SJCRH30 (cell line): ENCODE measurements at places on chromosomes 2 and 18.

GRCh38 chr18:76972846-76973519 is 150.6 kb downstream of the ZNF236 start:
- DNase-seq = no peak

GRCh38 chr2:186099826-186100225 is 361.2 kb downstream of the FSIP2 start:
- no peak for DNase-seq

- peak; percentile 29 for DNase-seq
These were observed 162.7 kb upstream of the NT5C1B start for GRCh38 chr2:18752022-18752493.

- DNase-seq = no peak
These were observed 202.5 kb upstream of the SLC8A1 start for GRCh38 chr2:40654346-40654745.

- DNase-seq = no peak
These were observed 379.1 kb upstream of the FIGN start for GRCh38 chr2:164114937-164115336.

GRCh38 chr18:80228051-80228848 is 19.1 kb downstream of the PARD6G start:
- no peak for DNase-seq

- DNase-seq = no peak
These were observed 45.8 kb upstream of the PDK1 start for GRCh38 chr2:172510088-172510487.

- DNase-seq = no peak
These were observed 30.2 kb downstream of the PKP4 start for GRCh38 chr2:158486970-158487325.

DNA sequence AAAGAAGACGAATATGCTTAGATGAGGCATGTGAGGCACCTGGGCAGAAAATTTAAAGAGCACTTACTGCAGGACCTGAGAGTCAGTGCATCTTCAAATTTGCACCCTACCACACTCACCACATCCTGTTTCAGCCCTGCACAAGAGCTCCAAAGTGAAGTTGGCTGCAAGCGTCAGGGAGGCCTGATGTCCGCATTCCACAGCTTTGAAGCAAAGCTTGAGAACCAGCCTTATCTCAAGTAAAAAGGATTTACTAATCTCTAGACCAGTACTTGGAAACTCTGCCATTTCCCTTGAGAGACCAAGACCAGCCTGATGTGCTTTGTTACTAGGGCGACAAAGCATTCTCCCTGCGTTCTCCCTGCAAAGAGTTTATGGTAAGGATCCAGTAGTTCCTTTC is 3.4 kb upstream of the ASNSD1 start:
- DNase-seq = no peak

GRCh38 chr2:16656784-16657391 is 8.7 kb downstream of the CYRIA start:
- no peak for DNase-seq
